ENCODE measurements at places on chromosomes 5 and 9.

DNA sequence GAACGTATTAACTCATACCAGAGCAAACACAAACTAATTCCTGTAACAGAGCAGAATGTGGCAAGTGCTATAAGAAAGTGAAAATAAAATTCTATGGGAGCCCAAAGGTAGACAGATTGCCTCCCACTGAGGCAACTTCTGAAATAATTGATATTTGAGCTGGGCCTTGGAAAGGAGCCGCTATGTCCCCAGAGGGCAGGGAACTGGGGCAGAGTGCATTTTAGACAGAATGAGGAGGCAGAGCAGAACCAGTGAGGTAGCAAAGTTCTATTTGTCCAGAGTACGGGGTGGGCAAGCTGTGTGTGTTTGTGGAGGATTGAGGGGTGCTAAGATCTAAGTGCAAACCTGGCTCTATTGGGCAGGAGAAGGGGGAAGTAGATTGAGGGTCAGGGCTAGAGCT is 19.8 kb downstream of the CDO1 start:
- H3K36me3 ChIP-seq, result no peaks in the 10 kb centered on the region
- DNase-seq, result no peak
- peaks cover 31% of the 10 kb centered on the region for H3K27me3 ChIP-seq
- H3K27ac ChIP-seq, result no peak overlapping the region
- H3K4me3 ChIP-seq, result no peak overlapping the region

- no peak overlapping the region for H3K27ac ChIP-seq
- H3K27me3 ChIP-seq, result peaks cover 25% of the 10 kb centered on the region
- H3K4me3 ChIP-seq, result no peak overlapping the region
- H3K4me1 ChIP-seq, result no peaks in the 10 kb centered on the region
Observed at GRCh38 chr5:130601-131131, 38.7 kb downstream of the PLEKHG4B start.

GRCh38 chr5:141778206-141778605 is 96.2 kb upstream of the ARAP3 start:
- H3K27me3 ChIP-seq, result peaks cover 7% of the 10 kb centered on the region
- H3K27ac ChIP-seq, result no peak overlapping the region
- H3K4me3 ChIP-seq, result no peak overlapping the region
- no peaks in the 10 kb centered on the region for H3K36me3 ChIP-seq

GRCh38 chr5:95380103-95380628 is 11.0 kb upstream of the FAM81B start:
- no peaks in the 10 kb centered on the region for H3K27me3 ChIP-seq
- DNase-seq, result no peak
- no peak overlapping the region for H3K4me3 ChIP-seq
- H3K4me1 ChIP-seq, result peaks cover 5% of the 10 kb centered on the region
- no peaks in the 10 kb centered on the region for H3K36me3 ChIP-seq
- H3K27ac ChIP-seq, result no peak overlapping the region

GRCh38 chr5:81397176-81397575 is 3.2 kb upstream of the ACOT12 start:
- no peak overlapping the region for H3K4me3 ChIP-seq
- no peak for DNase-seq
- H3K27ac ChIP-seq, result no peak overlapping the region
- H3K36me3 ChIP-seq, result peaks cover 1% of the 10 kb centered on the region

DNA sequence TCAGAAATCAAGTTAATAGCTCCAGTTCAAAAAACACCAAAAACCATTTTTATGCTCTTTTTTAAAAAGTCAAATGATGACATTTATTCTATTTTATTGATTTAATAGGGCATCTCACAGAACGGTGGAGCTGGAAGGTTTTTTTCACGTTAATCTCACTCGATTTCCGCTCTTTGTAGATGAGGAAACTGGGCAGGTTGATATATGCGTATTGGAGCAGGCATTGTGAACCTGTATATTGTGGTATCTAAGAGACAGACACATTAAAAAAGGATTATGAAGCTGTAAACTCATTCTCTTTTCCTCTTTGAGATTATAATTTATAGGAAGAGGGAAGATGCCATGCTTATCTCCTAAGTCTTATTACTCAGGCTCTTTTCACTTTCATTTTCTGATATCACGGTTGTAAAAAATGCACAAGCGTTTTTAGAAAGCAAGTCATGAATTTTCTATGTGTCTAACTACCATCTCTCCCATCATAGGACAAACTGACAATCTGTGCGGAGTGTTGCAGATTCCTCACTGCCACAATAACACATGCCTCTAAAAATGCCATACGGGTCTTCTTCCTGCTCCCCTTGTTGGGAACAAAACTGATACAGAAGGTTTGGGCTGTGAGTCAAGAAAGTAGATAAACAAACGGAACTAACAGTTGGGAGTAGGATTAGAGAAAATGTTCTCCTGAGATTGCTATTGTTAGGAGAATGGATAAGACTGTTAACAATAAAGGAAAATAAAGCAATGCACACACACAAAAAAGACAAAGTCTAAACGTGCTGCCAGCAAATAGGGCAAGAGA is 1997.7 kb downstream of the MAT2B start:
- no peaks in the 10 kb centered on the region for H3K4me1 ChIP-seq
- H3K27me3 ChIP-seq, result no peaks in the 10 kb centered on the region
- no peak overlapping the region for H3K27ac ChIP-seq

DNA sequence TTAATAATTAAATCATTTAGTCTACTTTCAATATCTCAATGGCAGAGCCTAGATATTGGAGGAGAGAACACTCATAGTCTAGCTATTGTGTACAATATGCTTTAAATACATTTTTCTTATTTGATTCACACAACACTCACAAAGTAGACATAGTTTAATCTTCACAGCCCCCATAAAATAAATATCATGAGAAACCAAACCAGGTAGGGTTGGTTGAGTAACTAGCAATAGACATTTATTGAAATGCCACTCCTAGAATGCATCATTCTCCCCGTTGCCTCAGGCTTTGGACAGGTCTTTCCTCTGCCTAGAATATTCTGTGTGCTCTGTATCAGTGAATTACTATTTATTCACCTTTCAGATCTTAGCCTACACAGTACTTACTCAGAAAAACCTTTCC is 141.9 kb downstream of the CEMIP2 start:
- H3K4me1 ChIP-seq, result peaks cover 32% of the 10 kb centered on the region
- no peak for DNase-seq
- H3K4me3 ChIP-seq, result no peak overlapping the region
- H3K27me3 ChIP-seq, result peaks cover 14% of the 10 kb centered on the region

GRCh38 chr5:101663543-101663942 is 632.5 kb downstream of the SLCO4C1 start:
- no peaks in the 10 kb centered on the region for H3K27me3 ChIP-seq
- no peak for DNase-seq
- no peaks in the 10 kb centered on the region for H3K4me1 ChIP-seq
- no peaks in the 10 kb centered on the region for H3K36me3 ChIP-seq

DNA sequence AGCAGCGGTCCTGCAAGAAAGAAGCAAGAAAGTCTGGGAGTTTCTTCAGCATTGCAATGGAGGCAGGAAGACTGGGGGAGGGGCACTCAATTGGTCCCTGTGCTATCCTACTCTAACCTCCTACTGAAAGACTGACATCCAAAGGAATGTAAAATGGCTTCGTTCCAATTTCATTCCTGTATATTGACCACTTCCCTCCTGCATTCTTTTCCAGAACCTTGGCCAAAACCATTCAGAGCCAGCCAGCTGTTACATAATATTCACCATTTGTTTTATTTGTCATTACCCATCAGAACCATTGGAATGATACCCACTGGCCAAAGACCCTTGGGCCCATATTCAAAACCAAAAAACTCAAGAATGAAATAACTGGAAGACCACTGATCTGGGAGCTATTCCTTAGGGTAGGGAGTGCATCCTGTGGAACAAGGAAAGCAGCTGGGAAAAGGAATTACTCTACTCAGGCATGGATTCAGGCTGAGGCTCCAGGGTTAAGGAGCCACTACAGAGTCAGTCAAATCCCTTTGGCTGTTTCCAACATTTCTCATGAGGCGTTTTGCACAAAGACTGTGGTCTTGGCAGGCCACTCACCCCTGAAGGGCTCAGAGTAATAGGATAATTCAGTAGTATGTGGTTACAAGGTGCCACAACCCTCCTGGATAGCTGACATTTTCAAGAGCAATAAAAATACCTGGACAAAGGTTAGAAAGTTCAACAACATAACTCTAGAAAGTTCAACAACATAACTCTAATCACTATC is 148.7 kb upstream of the SLC1A3 start:
- DNase-seq, result no peak
- H3K4me1 ChIP-seq, result peaks cover 2% of the 10 kb centered on the region
- no peak overlapping the region for H3K27ac ChIP-seq
- H3K27me3 ChIP-seq, result peaks cover 8% of the 10 kb centered on the region

GRCh38 chr5:175873088-175873454 is 1.7 kb downstream of the CPLX2 start:
- no peaks in the 10 kb centered on the region for H3K36me3 ChIP-seq
- H3K27me3 ChIP-seq, result peaks cover 58% of the 10 kb centered on the region
- no peak overlapping the region for H3K27ac ChIP-seq
- H3K4me1 ChIP-seq, result peaks cover 4% of the 10 kb centered on the region
- no peak for DNase-seq

DNA sequence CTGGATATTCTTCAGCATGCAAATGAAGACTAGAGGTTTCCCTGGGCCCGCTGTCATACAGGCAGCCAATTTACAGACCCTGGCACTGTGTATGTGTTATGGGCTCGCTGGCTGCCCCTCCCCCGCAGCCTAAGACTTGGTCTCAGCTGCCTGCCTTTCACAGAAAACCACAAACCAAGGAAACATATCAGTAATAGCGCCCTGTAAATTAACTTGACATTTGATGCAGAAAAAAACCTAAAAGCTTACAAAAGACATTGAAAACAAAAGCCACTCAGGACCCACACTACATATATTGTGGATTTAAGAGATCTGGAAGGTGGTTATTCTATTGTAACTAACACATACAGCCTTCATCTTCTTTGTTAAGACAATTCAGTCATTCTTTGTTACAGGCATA is 287.0 kb upstream of the TMEM161B start:
- DNase-seq, result no peak
- H3K4me3 ChIP-seq, result no peak overlapping the region
- H3K27me3 ChIP-seq, result no peaks in the 10 kb centered on the region
- H3K4me1 ChIP-seq, result peaks cover 4% of the 10 kb centered on the region

DNA sequence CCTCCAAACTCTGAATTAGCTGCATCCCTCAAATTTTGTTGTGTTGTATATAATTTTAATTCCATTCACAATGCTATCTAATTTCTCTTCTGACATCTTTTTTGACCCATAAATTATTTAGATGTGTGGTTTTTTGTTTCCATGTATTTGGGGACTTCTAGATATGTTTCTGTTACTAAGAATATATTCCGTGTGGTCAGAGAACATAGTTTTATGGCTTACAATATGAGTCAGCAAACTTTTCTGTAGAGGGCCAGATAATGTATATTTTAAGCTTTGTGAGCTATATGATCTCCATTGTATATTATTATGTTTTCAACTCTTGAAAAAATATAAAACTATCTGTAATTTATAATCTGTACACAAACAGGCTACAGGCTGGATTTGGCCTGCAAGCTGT is 33.4 kb downstream of the MVB12B start:
- no peak for DNase-seq
- H3K36me3 ChIP-seq, result peaks cover 74% of the 10 kb centered on the region
- H3K4me1 ChIP-seq, result peaks cover 32% of the 10 kb centered on the region

DNA sequence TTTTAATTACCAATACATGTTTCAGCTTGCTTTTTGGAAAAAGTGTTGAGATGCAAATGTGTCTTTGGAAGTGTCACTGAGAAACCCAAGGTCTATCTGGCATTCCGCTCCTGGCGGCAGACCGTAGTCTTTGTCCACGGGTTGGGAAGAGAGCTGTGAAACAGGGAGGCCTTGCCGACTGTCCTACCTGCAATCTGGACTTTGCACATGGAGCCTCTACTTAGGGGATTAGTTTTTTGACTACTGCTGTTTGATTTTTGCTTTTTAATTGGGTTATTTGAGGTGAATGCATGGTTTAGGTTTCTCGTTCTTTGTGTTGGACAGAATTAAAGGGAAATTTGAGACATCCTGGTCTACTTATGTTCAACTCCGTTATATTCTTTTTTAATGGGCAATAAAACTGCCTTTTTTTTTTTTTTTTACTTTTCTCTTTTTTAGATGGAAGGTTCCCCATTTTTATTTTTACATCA is 25.7 kb downstream of the TRIO start:
- no peaks in the 10 kb centered on the region for H3K36me3 ChIP-seq
- H3K27me3 ChIP-seq, result peaks cover 9% of the 10 kb centered on the region
- no peak for DNase-seq
- no peak overlapping the region for H3K4me3 ChIP-seq

DNA sequence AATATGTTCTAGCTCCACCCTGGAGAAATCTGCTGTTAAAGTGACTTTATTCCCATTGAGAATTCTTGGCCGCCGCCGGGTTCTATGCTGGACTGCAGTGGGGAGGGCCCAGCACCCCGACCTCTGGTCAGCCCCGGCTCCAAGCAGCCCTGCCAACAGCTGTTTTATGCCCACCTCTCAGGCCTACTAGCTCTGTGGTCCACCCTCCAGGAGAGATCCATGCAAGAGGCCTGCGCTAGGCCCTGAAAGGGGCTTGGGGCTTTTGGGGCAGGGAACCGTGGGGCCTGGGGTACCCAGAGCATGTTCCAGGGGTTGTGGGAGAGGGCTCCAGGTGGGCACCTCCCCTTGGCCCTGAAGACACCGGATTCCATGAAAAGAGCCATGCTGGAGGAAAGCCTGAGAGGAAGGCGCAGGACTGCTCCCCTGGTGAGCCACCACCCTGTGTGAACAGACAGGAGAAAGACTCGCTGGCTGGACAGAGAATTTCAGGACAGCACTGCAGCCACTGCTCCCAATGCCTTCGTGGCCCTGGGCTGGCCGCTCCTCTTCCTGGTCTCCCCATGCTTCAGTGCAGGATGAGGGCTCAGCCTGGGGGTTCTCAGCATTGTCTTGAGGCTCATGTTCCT is 44.6 kb upstream of the RUFY1 start:
- peaks cover 10% of the 10 kb centered on the region for H3K4me1 ChIP-seq
- H3K27ac ChIP-seq, result no peak overlapping the region
- DNase-seq, result no peak
- no peaks in the 10 kb centered on the region for H3K36me3 ChIP-seq
- no peaks in the 10 kb centered on the region for H3K27me3 ChIP-seq

DNA sequence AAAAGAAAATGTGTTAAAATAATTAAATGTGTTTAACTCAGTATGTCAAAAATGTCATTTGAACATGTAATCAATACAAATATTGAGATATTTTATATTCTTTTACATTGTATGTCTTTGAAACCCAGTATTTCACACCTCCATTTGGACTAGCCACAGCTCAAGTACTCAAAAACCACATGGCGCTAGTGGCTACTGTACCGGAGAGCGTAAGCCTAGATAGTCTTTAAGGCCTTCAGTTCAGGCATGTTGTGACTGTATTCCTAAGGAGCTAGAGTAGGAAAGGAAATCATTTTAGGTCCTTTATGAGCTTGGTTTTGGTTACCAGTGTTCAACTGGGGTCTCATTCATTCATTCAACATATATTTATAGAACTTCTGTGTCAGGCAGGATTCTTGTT is 12.8 kb downstream of the FBXW2 start:
- H3K27me3 ChIP-seq, result no peaks in the 10 kb centered on the region
- H3K36me3 ChIP-seq, result peaks cover 57% of the 10 kb centered on the region
- DNase-seq, result no peak
- H3K4me1 ChIP-seq, result peaks cover 18% of the 10 kb centered on the region
- no peak overlapping the region for H3K4me3 ChIP-seq
- no peak overlapping the region for H3K27ac ChIP-seq

GRCh38 chr5:140248414-140248813 is 54.5 kb downstream of the PFDN1 start:
- H3K4me1 ChIP-seq, result peaks cover 76% of the 10 kb centered on the region
- peaks cover 34% of the 10 kb centered on the region for H3K36me3 ChIP-seq
- no peak for DNase-seq
- no peak overlapping the region for H3K27ac ChIP-seq
- H3K4me3 ChIP-seq, result no peak overlapping the region

Data from activated CD8-positive, alpha-beta memory T cell treated with anti-CD3 and anti-CD28 coated beads, Interleukin-2, amount 10 ng/mL, durations not matched to agents 7 days and 5 days (primary cell).